ENCODE measurements at places on chromosomes 6 and 20.

DNA sequence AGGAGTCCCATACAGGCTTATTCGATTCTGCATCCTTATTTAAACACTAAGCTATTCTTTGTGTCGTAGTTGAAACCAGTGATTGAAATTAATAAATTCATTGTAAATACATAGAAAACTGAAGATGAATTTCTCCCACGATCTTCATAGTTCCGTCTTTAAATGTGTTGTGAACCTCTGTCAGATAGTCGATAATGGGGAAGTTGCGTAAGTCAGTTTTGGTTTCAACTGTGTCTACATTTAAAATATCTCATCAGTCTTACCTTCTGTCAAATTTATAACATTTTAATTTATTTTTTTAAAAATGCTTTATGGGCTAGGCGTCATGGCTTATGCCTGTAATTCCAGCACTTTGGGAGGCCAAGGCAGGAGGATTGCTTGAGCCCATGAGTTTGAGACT lies 12.7 kb downstream of the STX11 start:
- no peak for DNase-seq

DNA sequence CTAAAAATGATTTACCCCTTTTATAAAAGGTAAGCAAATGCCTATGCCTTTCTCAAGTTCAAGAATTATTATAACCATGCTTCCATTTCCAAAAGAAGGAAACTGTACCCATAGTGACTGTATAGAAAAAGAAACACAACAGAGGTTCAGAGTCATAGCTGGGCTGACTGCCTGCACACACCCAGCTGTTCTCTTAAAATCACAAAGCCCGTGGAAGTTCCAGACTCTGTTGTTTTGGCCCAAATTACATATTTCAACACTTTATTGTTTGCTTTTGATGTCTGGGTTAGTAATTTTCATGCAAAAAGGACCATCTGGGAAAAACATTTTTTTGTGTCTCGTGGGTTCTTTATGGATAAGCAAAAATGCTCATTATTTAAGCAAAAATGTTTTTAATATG lies 99.2 kb downstream of the LCA5 start:
- peak; percentile 85 for DNase-seq

GRCh38 chr6:116019428-116019827 lies 41.3 kb downstream of the FRK start:
- DNase-seq = no peak

GRCh38 chr6:106090001-106090400 lies 3.9 kb downstream of the PRDM1 start:
- peak; percentile 38 for DNase-seq

DNA sequence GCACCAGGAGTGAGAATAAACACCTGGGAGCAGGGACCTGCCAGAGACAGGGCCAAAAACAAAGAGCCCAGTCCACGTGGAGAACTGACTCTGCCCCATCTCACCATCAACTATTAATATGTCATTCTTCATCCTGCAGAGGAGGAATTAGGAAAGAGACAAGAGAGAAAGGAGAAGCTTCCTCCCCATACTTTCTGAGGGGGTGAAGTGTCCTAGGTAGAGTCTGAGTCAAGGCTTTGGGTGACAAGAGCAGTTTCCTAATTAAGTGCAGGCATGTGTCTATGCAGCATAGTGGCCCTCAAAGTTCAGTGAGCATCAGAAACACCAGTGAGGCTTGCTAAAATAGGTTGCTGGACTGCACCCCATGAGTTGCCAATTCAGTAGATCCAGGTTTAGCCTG lies 40.7 kb upstream of the BMP2 start:
- DNase-seq = no peak

GRCh38 chr6:125107896-125108295 lies 45.7 kb upstream of the TPD52L1 start:
- DNase-seq = no peak

- DNase-seq = no peak
These were observed 104.5 kb downstream of the KLHL32 start for GRCh38 chr6:97029056-97029455.

GRCh38 chr6:157880534-157880933 lies 57.5 kb downstream of the SNX9 start:
- DNase-seq = no peak

DNA sequence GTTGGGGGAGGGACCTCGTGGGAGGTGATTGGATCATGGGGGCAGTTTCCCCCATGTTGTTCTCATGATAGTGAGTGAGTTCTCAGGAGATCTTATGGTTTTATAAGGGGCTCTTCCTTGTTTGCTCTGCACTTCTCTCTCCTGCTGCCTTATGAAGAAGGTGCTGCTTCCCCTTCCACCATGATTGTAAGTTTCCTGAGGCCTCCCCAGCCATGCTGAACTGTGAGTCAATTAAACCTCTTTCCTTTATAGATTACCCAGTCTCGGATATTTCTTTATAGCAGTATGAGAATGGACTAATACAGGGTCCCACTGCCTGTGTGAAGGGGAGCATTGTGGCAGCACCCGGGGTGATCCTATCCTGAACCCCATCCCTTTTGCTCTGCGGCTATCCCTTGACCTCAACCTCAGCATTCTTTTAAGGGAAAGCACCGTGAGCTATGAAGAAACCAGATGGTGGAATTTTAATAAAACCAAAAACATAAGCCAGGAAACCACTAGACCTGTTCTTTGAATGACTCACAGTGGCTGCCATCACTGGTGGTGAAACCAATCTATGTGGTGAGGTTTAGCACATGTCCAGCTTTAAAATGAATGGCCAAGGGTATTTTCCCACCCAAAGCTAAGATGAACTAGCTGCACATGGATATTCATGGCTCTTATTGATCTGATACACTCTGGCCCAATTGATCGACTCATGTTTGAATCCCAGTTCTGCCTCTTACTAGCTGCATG lies 62.2 kb downstream of the ZDHHC14 start:
- peak; percentile 62 for DNase-seq

- DNase-seq = no peak
These were observed 175.8 kb upstream of the SALL4 start for GRCh38 chr20:51978070-51978501.

GRCh38 chr6:36432151-36432671 lies 10.4 kb downstream of the PXT1 start:
- no peak for DNase-seq

DNA sequence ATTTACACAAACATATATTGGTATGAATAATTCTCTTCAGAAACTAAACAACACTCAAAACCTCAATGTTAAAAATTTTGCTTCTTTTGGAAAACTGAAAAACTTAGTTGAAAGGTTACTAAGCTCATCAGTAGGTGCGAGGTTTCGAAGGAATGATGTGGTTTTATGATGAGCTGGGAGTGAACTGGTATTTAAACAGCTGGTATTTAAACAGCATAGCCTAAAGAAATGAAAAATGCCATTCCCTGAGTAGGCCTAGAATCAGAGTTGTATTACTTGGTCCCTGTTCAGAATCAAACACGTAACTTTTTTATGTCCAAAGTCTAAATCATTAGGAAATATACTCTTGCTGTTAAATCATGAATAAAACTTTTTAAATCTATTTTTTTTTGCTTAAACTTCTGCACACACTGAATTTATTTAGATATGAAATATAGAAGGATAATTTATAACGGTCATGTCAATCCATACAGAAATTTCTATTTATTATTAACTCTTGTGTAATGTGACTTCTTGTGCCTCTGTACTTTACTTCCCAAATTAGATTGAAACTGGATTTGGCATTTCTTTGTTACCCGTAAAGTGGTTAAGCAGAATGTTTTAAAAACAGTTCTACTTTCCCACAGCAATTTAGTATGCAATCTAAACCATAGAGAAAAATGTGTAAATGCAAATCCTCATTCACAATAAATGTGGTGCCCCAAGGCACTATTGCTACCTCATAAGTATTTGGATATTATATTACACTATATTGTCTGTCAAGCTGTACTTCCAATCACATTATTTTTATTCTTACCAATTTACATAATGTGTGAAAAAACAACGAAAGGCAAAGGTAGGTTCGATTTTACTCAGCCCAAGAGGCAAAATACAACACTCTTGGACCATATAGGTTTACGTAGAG lies 124.1 kb downstream of the HS3ST5 start:
- DNase-seq = no peak

DNA sequence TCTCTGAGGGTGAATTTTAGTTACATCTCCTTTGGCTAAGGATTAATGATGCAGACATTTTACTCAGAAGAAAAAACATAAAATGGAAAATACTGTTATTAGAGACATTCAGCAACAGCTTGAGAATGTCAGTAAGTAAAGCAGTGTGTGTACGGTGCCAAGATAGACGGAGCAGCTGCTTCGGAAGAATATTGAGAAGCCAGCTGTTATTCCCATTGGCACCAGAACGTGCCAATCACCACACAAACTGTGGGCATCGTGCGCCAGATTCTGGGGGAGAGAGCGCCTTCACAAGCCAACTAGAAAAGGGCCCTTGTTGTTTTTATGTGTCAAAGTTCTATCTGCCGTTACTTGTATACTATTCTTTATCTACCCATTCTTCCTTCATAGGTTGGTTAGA lies 163.4 kb downstream of the MTFR2 start:
- peak; percentile 55 for DNase-seq

DNA sequence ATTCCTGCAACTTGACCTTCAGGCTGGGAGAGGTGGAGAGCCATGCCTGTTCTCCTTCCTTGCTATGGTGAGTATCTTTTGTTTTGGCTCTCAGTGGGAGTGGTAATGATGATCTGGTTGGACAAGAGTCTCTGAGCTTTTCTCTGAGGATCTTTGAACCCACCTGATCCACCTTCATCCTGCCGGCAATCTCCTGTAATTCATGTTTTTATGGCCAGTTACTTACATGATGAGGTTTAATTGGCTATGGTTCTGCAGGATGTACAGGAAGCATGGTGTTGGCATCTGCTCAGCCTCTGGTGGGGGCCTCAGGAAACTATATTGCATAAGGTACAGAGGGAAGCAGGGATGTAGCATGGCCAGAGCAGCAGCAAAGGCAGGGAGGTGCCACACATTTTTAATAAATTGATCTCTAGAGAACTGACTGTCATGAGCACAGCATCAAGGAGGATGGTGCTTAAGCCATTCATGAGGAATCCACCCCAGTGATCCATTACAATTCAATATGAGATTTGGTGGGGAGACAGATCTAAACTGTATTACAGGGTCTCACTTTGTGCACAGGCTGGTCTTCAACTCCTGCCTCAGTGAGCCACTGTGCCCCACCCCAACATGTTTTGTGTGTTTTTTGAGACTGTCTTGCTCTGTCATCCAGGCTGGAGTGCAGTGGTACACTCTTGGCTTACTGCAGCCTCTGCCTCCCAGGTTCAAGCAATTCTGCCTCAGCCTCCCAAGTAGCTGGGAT lies 10.0 kb downstream of the HSPA1B start:
- peak; percentile 53 for DNase-seq

- DNase-seq = peak; percentile 85
These were observed 55.0 kb upstream of the VSX1 start for GRCh38 chr20:25136643-25137559.

DNA sequence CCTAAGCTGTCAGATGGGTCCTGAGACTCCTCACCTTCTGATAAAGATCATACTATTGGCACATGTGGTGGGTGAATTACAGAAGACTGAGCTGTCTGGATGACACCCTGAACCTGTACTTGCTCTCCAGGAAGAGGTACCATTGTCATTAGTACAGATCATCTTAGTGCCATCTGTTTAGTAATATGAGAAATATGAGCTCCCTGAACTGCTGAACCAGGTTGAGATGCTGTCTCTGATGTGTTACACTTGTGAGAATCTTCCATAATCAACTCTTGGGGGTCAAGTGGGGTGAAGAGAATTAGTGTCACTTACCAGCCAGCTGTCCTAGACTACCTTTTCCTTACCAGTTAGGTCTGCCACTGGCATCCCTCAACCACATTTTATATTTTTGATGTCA lies 531.0 kb downstream of the EPHA7 start:
- DNase-seq = no peak

DNA sequence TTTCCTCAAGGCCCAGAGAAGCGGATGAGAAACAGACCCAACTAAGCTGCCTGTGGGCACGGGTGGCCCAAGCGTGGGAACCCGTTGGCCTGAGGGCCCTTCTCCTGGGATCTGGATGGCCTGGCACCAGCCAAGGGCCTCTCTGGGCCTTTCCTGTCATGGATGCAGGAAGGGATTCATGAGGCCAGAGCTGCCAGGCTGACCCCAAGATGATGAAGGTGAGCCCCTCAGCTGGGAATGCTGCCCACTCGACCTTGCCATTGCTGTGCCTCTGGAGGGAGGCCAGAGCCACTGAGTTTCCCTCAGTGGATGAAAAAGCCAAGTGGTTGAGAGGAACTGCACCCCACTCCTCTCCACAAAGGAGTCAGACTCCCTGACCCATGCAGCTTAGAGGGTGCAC lies 171.2 kb downstream of the VEGFA start:
- DNase-seq = no peak

- DNase-seq = no peak
These were observed 573.6 kb downstream of the PRKN start for GRCh38 chr6:162154001-162154400.

- DNase-seq = no peak
These were observed 30.6 kb upstream of the PRSS16 start for GRCh38 chr6:27216874-27217273.

DNA sequence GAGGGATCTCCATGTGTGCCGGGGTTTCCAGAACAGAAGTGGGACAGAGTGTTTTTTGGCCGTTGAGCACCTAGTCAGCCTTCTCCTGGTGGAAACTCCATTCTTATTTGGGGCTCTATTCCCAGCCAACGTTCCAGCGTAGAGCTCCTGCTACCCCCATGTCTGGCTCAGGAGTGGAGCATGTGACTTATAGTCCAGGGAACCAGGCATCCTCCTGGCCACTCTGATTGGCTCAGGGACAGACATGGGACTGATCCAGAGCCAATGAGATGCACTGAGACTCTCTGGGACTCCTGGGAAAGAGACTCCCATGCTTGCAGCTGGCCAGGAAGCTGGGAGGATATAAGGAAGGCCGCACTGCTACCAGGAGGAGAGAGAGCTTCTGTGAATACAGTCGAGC lies 87.1 kb downstream of the SULF2 start:
- no peak for DNase-seq

DNA sequence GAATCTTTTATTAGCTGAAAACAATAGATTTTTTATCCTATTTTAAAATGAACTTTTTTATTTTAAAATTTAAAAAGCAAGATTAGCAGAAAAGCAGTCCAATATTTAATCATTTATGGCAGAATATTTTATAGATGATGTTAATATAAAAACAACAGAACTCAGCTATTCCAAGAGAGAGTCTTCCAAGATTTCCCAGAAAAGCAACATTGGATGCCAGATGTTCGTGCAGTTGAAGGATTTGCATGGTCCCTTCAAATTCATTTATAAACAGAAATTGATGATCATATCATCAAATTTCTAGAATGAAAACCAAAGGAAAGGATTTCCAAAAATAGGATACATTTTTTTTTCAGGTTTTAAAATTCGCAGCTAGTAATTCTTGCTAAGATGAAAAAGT lies 25.4 kb upstream of the CNKSR3 start:
- DNase-seq = no peak

All from fibroblast of pulmonary artery (primary cell).